Activated T-helper 2 cell treated with anti-CD3 and anti-CD28 coated beads, Interferon-gamma antibody, Interleukin-2, Interleukin-4, amounts not matched to agents 10 μg/mL and 5 μg/mL and 100 μg/mL, durations not matched to agents 14 hours and 24 hours and 36 hours (primary cell): ENCODE measurements at places on chromosomes 3 and 15. TPM values are rescaled to one million over a fixed set of nuclear protein-coding genes. Genes with fewer than 3 reads are reported as not detected.

Gene POPDC2
- 0.74 and 0.94 TPM in 2 replicates for total RNA-seq

Gene RYR3
- total RNA-seq: 0.05 TPM in 1 of 2 replicates, not detected in the other

Gene TNFAIP8L3
- 0.98 and 1.8 TPM in 2 replicates for total RNA-seq

- no peak for DNase-seq
These were observed 272.6 kb downstream of the EPHA3 start for GRCh38 chr3:89380016-89380415.

- no peak for DNase-seq
These were observed 274.7 kb downstream of the FOXP1 start for GRCh38 chr3:71308836-71309235.

- no peak for DNase-seq
These were observed 53.6 kb downstream of the CLSTN2 start for GRCh38 chr3:139988472-139989156.

GRCh38 chr15:68366314-68366713 lies 65.6 kb downstream of the ITGA11 start:
- no peak for DNase-seq

- DNase-seq: no peak
These were observed 259.8 kb downstream of the FAM43A start for GRCh38 chr3:194945508-194945907.

DNA sequence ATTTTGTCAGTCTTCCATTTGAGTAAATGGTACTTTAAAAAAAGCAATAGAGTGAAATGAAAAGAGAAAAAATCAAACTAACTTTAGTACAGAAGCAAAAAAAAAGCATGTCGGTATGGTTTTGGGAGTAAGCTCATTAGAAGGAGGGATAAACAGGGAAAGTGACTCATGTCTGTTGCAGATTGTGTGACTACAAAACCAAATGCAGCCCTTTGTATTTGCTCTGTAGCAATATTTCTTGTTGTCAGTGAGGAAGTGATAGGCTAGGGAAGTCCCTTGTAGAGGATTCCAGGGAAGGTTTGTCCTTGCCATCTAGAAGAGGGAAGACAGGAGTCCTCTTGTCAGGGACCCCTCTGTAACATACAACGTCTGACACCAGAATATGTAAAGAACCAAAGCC lies 150.5 kb upstream of the POU1F1 start:
- no peak for DNase-seq

DNA sequence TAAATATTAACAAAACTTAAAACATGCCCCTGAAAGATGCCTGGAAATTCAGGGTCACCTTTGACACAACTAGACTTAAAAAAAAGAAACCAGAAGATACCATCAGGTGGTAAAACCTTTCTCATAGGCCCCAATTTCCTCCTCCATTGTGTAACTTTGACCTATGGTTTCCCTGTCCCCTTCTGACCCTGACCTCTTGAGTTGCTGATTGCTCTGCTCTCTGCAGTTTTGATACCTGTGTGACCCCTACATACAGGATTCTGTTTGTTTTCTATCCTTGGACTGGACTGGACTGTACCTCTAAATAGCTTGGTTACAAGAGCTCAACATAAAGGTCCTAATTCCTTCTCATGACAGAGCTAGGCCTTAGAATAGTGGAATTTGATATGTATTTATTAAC lies 220.6 kb downstream of the ZIC4 start:
- DNase-seq: no peak

DNA sequence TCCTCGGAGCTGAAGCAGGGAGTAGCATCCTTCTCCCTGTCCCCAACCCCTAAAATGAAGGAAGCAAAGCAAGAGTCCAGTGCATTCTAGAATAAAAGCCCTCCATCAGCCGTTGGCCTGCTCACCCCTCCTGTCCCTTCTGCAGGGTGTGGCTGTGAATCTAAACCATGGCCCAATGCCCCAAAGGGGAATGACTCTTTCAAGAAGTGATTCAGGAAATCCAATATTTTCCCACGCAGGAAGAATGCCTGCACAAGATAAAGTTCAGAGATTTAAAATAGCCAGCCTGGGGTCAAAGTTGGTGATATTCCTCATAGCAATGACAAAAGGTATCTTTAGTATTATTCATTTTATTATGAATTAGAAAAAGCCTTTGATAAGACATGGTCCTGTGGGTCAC lies 38.5 kb downstream of the SLCO2A1 start:
- no peak for DNase-seq

DNA sequence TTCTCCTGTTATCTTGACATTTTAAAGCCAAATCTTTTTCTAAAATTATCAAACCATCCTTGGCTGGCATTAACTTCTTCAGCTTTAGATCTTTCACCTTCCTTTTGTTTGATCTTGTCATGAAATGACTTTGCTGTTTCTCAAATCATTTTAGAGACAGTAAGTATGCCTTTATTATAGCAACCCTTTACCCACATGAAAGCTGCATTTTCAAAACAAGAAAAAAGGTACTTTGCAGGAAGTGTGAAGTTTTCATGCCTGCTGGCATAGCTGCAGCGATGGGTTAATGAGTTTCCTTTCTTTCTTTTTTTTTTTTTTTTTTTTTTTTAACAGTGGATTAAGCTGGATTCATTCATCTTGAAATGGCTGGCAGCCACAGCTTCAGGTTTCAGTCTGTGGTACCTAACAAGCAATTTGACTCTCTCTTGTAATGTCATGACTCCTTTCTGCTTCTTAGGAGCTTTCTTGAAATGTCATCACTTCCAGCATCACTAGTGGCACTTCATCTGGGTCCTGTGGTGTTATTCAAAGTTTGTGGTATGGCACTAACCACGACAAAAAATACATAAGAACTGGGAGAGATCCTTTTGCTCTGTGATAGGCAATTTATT lies 18.8 kb downstream of the SLC25A26 start:
- no peak for DNase-seq

DNA sequence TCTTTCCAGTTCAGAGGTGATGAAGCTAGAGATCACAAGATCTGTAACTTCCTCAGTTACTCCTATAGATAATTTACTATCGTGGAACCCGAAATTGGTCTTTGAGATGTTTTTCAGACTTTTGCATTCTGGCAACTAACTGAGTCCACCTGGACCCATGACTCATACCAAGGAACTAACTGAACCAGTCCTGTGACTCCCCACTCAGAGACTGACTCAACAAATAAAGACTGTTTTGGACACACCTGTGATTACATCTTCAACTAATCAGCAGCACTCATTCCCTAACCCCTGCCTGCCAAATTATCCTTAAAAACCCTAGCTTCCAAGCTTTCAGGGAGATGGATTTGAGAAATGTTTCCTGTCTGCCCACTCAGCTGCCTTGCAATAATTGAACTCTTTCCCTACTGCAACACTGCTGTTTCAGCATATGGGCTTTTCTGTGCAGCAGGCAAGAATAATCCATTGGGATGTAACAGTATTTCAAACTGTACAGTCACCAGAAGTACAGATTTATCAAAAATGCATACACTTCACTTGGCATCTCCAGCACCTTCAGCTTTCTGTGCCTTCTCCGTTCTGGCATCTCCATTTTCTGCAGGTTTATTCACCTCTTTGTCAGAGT lies 57.7 kb downstream of the GATM start:
- DNase-seq: no peak

DNA sequence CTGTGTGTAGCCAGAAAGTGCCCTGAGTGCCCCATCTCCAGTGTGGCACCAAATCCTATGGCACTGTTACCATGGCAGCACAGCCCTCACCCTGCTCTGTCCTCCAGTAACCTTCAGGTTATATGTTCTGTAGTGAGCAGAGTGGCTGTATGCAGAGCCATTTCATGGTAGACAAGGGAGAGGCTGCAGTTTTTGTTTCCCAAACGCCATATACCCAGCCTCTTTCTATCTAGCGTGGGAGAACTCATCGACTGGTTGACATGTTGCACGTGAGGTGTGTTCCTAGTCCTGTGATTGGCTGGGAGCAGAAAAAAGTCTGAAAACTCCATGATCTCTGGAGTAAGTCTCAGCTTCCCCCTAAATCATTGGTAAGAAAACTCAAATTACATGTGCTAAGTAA lies 2.0 kb downstream of the SIDT1 start:
- no peak for DNase-seq

- DNase-seq: no peak
These were observed 221.9 kb upstream of the TOPAZ1 start for GRCh38 chr3:44019736-44020135.

DNA sequence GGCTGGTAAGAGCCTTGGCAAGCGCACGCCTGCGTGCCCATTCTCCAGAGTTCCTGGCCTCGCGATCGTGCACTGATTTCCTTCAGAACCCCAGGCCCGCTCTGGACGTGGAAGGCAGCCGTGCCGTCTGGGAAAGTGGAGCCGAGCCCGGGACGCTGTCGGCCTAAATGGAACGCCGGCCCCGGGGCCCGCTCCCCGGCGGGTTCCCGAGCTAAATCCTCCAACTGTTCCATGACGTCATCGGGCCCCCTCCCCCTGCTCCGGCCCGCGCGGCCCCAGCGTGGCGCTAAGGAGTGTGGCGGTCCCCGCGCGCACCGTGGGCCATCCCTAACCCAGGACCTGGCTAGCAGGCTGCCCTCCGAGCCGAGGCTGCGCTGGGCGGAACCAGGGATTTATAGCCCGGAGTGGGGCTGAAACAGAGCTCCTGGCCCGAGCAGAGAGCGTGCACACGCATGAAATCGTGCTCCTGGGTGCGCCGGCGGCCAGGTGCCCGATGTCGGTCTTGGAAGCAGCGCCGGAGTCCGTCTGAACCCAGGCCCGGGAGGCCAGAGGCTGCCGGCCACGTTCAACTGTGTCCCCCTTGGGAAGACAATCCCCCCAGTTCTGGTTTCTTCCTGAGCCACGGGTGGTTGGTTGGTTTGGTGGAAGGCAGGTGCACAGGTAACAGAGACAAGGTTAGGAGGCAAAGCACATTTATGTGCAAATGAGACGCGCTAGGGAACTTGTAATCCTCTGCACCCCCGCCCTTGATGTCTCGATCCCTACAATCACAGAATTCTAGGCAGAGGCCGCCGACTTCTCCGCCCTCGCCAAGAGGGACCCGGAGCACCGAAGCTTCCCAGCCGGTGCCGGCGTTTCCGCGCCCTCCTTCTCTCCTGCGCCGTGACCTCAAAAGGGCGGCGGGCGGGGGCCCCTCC lies 84.9 kb upstream of the ETV5 start:
- DNase-seq: no peak

GRCh38 chr3:123533554-123534159 lies 51.2 kb downstream of the HACD2 start:
- no peak for DNase-seq
